ENCODE measurements at places on chromosomes 6 and 20.

GRCh38 chr20:46895906-46896242 lies 1.2 kb downstream of the EYA2 start:
- no peak for DNase-seq

- no peak for DNase-seq
These were observed 674.8 kb upstream of the CITED2 start for GRCh38 chr6:140049251-140049650.

GRCh38 chr20:64247970-64248841 lies 7.3 kb upstream of the PCMTD2 start:
- no peak for DNase-seq

- no peak for DNase-seq
These were observed 18.0 kb upstream of the BTN3A3 start for GRCh38 chr6:26422329-26422728.

- DNase-seq: no peak
These were observed 601.2 kb downstream of the DHX35 start for GRCh38 chr20:39563349-39563748.

- DNase-seq: no peak
These were observed 2.6 kb upstream of the BANF2 start for GRCh38 chr20:17697171-17697570.

GRCh38 chr6:98640366-98640765 lies 194.0 kb upstream of the POU3F2 start:
- DNase-seq: no peak

DNA sequence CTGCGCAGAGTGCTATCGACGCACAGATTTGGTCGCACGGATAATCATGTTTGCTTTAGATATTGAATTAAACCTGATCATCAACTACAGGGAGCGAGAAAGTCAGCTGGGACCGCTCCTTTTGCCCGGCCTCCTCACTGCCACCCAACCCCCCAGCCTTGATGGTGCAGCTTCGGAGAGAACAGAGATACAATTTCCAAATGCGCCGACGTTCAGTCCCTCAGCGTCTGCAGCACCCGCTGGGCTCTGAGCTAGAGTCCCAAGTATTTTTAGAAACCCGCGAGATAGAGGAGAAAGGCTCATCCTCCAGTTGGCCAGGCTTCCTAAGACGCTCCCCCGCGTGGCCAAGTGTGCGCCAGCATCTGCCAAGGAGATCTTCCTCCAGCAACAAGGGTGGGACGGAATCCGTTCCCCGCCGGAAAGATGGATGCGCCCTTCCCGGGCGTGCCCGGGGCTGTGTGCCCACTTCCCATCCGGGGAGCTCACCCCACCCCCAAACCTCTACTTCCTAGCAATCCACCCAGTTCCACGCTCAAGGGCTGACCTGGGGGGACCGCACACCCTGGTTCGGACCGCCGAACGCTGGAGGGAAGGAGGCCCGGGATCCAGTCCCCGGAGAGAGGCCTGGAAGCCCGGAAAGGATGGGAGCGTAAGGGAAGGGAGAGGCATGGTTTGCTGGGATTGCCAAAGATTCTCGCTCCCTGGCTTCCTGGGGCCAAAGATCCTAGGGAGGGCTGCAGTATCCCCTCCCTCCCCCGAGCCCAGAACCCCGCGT lies 4.1 kb downstream of the NKX2-2 start:
- no peak for DNase-seq

DNA sequence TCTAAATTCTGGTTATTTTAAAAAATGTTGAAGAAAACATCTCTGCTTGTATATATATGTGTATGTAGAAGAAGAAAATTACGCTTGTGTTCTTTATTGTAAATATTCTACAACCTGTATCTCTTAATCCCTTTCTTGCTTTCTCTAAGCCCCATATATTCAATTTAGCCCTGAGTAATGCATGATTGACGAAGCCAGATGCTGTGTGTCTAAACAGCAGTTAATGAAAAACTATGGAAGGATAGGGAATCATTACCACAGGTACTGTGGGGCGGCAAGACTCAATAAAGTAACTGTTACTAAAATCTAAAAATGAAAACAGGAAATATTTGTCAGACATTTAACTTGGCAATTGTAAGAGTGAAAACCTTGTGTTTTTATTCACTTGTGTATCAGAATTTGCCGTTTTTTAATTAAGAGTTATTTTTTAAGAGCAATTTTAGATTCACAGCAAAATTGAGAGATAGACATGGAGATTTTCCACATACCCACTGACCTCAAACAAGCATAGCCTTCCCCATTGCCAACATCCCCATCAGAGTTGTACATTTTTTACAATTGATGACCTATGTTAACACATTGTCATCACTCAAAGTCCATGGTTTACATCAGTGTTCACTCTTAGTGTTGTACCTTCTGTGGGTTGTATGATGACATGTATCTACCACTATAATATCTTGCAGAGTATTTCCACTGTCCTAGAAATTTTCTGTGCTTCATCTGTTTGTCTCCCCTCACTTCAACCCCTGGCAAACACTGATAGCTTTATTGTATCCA lies 76.7 kb downstream of the BCKDHB start:
- DNase-seq: no peak
